ENCODE measurements at places on chromosomes 11 and 22.

GRCh38 chr11:57527056-57527631, 3.4 kb downstream of the TIMM10 start:
- peak; percentile 73 for DNase-seq

DNA sequence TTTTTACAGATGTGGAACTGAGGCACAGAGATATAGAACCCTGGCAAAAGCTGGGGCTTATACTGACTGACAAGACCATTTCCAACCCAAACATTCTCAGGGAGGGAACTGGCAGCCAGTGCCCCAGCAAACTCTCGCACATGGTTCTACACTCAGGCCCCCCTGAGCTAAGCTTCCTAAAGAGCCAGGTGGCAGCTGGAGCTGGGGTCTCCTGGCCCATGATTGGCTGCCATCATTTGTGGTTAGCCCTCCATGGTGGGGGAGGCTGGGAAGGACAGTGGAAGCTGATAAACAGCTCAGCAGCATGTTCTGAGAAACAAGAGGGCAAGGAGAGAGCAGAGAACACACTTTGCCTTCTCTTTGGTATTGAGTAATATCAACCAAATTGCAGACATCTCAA, at the start of gene RAG1:
RAG1 (plus strand) TSS at position 314 of the 400 bp plus-strand sequence. CDS start 5,298 bp downstream, outside the sequence.
- DNase-seq, result no peak

GRCh38 chr11:7977232-7977917, 9.8 kb upstream of the EIF3F start:
- DNase-seq, result no peak

- DNase-seq, result no peak
Measured at GRCh38 chr11:15280393-15280792, 165.7 kb downstream of the INSC start.

- DNase-seq, result no peak
Measured at GRCh38 chr22:24145446-24146193, 35.7 kb upstream of the SUSD2 start.

DNA sequence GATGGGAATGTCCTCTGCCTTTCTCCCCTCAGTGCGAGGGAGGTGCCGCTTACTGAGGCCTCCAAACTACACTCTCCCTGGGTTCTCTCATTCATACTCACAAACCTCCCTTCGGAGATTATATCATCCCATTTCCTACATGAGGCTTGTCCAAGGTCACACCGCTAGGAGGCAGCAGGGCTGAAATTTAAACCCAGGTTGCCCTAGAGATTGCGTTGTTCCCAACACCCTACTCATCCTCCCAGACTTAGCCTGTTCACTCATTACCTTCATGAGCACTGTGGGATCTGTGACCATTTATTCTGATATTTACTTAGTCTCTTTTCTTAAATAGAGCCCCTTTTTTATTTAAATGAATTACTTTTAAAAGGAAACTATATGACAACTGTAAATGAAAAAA, 31.1 kb downstream of the SDHAF2 start:
- DNase-seq, result no peak

DNA sequence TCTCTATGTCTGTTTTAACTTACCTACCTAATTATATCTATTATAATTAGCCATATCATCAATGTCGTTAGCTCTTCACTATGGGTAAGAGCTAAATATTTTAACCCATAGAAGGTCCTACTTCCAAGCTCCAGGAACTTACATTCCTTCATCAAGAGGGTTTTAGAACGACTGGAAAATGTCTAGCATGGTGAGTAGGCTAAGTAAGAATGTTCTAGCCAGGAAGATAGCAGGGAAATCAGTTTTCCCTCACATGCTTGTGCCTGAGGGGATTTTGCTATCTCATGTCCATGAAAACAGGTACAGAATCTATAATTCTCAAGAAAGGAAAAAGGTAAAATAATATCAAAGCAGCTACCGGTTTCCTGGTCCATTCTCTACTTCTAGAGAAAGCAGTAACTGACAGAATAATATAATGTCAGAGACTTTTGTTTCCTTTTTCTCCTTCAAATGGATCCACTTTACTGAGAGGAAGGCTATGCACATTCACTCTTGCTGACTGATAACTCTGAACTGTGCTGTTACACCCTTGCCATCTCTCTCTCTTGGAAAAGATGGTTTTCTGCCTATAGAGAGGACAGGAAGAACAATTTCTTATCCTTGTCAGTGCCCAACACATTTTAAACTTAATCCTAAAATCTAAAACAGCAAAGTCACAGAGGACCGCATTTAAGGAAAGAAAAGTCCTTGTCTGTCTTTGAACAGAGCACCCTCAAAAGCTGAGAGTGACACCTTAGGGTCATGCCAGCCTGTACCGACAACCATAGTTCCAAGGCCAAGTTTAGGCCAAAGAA, 67.0 kb downstream of the MAML2 start:
- DNase-seq, result no peak

- no peak for DNase-seq
Measured at GRCh38 chr11:71488681-71489270, 35.8 kb downstream of the NADSYN1 start.

GRCh38 chr11:17418444-17419081, 30.1 kb upstream of the KCNJ11 start:
- DNase-seq, result no peak

- no peak for DNase-seq
Measured at GRCh38 chr11:17600316-17601255, 53.5 kb downstream of the OTOG start.

- DNase-seq, result no peak
Measured at GRCh38 chr11:110075105-110075846, 17.9 kb upstream of the ZC3H12C start.

DNA sequence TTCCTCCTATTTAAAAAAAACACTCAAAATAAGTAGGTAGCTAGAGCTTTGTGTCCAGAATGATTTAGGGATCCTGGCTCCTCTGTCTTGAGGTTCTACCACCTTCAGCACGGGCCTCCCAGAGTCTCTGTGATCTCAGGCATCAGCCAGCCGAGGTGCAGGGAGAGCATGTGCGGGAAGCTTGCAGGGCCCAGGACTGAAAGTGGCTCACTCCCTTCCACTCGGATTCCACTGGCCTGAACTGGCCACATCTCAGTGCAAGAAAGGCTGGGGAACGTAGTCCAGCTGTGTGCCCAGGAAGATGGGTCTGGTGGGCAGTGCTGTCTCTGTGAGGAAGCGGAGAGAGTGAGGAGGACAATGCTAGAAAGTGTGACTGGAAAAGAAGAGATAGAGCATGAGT, 68.3 kb upstream of the MYOD1 start:
- no peak for DNase-seq

- DNase-seq, result no peak
Measured at GRCh38 chr11:71537537-71537936, 288 bp upstream of the KRTAP5-8 start.

DNA sequence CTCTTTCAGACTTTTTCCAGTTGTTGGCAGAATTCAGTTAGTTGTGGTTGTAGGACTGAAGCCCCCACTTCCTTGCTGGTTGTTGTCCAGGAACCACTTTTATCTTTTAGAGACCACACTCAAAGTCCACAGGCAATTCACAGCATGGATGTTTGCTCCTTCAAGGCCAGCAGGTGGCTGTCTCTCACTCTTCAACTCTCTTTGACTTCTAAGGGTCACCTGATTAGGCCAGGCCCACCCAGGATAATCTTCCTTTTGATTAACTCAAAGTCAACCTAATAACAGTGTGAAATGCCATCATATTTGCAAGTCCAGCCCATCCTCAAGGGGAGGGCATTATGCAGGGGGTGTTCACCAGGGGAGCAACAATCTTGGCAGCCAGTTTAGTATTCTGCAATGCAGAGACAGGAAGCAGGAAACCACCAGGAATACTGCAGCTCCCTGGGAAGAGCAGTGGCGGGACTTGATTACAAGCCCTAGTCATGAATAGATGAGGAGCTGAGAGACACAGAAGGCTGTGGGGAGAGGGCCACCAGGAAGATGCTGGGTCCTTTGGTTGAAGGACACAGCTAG, 52.4 kb downstream of the LRRC74B start:
- no peak for DNase-seq

- DNase-seq, result no peak
Measured at GRCh38 chr11:3738241-3738640, 59.1 kb downstream of the NUP98 start.

DNA sequence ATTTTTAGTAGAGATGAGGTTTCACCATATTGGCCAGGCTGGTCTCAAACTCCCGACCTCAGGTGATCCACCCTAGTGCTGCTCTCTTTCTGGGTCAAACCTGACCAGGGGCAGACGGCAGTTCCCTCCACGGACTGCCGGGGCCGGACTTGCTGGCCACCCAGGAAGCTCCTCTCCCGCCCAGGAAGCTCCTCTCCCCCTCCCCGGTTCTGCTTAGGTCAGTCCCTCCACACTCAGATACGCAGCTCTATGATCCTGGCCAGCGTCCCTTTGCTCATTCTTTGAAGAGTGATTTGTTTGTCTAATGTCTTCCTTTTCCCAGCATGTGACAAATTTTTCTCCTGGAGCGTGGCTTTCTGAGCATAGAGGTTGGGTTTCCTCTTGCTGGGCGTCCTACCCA, 125.3 kb upstream of the B3GAT1 start:
- no peak for DNase-seq

DNA sequence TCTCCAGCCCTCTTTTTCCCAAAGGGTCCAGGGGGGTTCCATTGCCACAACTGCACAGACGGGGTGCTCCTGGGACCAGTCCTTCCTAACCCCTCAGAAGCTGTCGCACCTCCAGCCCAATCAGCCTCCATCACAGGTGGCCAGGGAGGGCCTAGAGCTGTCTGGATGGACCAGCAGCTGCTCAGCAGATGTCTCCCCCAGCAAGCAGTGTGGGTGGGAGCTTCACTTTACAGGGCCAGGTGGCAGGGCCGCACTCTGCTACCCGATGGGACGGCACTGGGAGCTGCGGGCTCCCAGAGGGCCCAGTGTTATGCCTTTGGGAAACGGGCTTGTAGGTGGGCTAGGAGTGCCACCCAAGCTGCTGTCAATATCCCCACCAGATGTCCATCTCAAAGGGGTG, 120.5 kb downstream of the DSCAML1 start:
- DNase-seq, result no peak

GRCh38 chr11:110289472-110289871, 6.9 kb downstream of the RDX start:
- no peak for DNase-seq

DNA sequence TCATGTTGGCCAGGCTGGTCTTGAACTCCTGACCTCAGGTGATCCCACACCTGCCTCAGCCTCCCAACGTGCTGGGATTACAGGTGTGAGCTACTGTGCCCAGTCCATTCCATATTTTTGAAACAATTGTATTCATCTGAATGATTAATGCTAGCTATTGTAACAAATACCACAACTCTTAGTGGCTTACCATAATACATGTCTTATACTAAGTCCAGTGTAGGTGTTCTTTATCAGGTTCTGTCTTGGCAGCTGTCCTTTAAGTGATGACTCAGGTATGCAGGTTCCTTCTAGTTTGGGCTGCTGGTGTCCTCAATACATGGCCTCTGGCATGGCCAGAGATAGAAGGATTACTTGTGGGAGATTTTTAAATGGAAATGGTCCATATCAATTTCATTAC, 39.0 kb downstream of the UVRAG start:
- DNase-seq, result no peak

DNA sequence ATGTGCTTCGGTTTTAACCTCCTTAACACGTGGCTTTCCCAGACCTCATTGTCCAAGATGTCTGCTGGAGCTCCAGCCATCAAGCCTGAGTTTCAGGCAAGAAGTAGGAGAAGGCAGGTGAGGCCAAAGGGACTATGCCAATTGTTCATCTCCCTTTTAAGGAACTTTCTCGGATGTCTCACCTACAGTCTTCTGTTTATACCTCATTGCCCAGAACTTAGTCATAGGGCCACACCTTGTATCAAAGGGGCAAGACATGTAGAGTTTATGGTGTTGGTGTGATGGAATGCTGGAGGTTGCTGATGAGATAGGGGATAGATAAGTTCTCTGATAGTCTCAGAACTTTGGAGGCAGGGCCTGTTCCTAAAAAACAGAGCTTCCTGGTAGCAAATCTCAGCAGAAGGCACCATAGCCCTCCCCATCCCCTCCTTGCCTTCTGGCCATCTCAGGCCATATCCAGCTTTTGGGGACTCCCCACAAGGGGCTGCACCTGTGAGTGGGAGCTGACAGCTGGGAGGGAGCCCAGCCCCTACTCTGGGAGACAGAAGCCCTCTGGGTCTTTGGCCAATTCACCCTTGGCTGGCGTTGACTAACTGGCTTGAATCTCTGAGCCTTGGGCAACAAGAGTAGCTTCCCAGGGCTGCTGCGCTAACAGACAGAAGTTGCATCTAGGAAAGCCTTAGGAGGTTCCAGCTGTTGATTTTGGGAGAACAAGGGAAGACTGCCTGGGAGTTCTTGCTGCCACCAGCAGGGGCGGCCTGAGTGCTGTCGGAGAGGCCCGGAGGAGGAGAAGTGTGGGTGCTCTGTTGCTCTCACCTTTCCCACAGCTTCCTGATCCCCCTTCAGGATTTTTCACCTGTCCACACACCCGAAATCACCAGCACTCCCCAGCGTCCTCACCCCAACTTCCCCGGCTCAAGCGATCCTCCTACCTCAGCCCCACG, 149.8 kb upstream of the THY1 start:
- no peak for DNase-seq

DNA sequence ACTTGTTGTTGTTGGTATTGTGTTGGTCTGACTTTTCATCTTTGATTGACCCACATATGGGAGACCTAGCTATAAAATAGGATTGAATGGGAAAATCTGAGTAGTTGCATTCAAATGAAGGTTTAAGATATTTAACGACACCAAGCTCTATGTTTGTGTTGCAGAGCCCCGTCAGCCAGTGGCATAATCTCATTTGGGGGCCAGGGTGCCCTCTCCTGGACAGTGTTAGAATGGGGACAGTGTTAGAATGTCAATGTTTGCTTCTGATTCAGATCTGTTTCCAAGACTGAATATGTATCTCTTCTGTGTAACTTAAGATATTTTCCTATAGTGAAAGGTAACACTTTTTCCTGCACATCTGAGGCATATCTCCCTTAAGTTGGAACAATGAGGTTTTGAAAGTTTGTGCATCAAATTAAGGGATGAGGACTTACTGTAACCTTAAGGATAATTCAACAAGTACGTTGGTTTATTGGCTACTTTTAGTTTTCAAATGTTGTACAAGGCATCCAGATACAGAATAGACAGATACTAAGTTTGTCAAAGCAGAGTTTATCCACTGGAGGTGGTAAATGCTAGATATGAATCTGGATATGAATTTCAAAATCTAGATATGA, 5.3 kb upstream of the OR52M1 start:
- DNase-seq, result peak; percentile 10

DNA sequence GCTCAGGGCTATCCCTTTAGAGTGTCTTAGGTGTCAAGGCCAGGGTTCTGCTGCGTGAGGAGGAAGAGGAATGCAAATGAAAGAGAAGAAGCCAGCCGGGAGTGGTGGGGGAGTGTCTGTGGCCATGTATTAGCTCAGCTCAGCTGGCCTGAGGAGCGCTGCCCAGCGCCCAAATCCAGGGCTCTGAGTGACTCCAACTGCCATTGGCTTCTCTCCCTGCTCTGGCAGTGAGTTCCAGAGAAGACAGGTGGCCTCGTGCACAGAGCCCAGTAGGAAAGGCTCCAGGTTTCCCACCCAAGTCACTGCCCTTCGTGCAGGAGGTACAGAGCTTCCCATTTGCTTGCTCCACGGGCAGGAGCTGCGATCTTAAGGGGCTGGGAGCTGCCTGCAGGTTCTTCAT, 302.0 kb downstream of the KIRREL3 start:
- DNase-seq, result no peak
